ENCODE measurements at places on chromosomes 7 and 10.

GRCh38 chr10:119831656-119832055 lies 41.0 kb downstream of the MCMBP start:
- no peak for DNase-seq

DNA sequence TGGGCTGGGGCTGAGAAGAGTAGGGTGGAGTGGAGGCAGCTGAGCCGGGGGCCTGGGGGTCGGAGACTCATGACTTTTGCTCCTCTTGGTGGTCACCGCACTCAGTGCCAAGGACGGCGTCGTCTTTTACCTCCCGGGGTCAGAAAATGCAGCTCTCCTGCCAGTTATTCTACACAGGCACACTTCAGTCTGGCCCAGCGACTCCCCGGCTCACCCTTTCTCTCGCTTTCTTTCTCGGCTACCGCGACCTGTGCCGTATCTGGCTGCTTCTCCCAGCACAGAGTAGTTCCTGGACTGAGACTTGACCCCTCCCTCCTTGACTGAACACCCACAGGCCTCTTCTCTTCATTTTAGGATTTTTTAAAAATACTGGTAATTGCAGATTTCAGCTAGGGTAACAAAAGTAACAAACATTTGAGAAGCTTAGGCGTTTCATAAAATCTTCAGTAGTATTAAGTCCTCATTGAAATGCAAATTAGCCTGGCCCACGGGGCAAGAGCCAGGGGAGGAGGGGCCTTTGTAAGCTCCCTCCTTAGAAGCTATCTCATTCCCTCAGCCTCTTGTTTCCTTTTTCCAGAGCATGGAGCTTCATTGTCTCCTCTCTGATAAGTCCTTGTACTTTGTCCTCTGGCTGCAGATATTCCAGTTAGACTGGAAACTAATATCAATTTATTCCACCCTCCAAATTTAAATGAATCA lies 1.1 kb upstream of the PRLHR start:
- DNase-seq: no peak

DNA sequence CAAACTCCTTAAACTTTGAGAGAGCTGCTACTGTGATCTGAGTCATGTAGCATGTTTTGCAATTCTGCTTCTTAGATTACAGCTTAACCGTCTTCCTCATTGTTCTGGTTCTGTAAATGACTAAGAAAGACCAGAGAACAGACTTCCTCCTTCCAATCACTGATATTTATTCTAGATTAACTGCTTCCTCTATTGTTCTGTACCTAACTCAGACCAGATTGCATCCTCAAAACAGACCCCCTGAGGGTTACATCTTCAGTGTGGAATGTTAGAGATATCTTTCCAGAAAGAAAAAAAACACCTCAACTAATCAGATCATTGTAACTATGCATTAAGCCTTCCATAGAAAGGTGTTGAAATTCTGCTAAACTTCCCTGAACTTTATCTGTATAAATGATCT lies 5.7 kb upstream of the PIP start:
- DNase-seq: no peak

GRCh38 chr10:49005270-49005669 lies 65.6 kb upstream of the LRRC18 start:
- no peak for DNase-seq
